ENCODE measurements at places on chromosomes 1 and 21.

GRCh38 chr1:112956544-112957132, 642 bp upstream of the SLC16A1 start:
- peak; percentile 11 for DNase-seq

DNA sequence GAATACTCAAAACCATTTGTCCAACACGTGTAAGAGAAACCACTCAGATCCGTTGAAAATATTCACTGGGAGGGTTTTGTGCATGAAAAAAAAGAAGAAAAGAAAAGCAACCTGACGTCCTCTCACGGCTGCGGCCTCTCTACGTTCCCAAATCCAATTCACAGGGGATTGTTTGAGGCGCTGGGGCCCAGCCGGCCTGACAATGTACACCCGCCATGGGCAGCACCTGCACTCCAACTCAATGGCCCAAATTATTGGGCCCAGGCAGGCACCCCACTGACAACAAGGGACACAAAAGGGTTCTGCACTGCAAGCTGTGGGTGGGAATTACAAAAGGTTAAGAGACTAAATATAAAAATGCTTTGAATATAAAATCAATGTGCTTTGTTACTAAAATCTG, 41.5 kb downstream of the MORN1 start:
- no peak for DNase-seq

DNA sequence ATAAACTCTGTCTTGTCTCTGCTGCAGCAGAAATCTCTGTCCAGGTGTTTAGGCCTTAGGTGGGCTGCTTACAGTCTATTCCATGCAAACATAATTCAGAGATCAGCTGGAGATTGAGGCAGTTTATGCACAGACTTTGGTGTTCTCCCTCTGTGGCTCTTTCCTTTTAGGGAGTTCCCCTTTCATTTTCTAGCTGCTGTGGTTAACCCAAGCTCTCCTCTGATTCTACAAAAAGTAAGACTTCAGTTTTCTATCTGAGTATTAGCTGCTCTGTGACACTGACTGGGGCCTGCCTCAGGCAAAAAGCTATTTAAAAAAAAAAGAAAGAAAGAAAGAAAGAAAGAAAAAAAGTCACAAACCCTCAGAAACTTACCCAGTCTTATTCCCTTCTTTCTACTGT, 211.1 kb downstream of the CAMTA1 start:
- no peak for DNase-seq

GRCh38 chr1:119052267-119052666, 64.1 kb upstream of the TBX15 start:
- DNase-seq, result no peak

DNA sequence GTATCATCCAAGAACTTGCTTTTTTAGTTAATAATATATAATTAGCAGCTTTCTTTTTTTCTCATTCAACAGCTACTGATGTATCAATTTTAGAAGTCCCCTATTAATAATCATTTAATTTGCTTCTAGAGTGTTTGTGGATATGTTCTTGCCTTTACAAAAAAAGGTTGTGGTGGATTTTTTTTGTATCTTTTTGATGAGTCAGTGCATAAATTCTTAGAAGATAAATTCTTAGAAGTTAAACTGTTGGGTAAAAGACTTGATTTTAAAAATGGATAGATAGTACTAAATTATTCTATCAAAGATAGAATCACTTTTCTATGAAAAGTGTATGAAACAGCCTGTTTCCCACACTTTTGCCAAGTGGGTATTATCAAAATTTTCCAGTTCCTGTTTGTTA, 11.9 kb downstream of the FGGY start:
- no peak for DNase-seq

- no peak for DNase-seq
These were observed 55.0 kb upstream of the RGS5 start for GRCh38 chr1:163257763-163258162.

DNA sequence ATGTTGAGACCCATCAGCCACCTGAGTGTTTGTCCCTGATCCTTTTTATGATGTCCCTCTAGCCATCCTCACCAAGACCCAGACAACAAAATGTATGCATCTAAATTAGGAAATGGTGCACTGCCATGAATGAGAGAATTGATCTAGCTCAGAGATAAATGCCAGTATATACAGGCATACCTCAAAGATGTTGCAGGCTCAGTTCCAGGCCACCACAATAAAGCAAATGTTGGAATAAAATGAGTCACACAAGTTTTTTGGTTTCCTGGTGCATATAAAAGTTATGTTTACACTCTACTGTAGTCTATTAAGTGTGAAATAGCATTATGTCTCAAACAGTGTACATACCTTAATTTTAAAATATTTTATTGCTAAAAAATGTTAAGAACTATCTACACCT, 63.9 kb downstream of the CHIA start:
- no peak for DNase-seq

- no peak for DNase-seq
These were observed 85.5 kb downstream of the RIPK4 start for GRCh38 chr21:41681348-41681801.

DNA sequence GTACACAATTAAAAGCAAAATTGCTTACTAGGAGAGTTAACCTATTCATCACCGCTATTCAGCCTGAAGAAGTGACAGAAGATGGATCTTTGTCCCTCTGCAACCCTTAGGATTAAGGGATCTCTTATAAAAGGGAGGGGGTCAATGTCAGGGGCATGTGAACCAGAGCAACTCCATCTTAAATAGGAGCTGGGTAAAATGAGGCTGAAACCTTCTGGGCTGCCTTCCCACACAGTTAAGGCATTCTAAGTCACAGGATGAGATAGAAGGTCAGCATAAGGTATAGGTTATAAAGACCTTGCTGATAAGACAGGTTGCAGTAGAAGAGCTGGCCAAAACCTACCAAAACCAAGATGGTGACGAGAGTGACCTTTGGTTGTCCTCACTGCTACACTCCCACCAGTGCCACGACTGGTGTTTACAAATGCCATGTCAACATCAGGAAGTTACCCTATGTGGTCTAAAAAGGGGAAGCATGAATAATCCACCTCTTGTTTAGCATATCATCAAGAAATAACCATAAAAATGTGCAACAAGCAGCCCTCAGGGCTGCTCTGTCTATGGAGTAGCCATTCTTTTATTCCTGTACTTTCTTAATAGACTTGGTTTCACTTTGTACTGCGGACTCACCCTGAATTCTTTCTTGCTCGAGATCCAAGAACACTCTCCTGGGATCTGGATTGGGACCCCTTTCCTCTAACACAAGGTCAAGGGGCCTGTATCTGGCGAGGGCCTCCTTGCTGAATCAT, 35.3 kb upstream of the NEK2 start:
- no peak for DNase-seq

- peak; percentile 72 for DNase-seq
These were observed 44.5 kb upstream of the CRNN start for GRCh38 chr1:152458384-152459185.

GRCh38 chr1:156476501-156477298, 23.9 kb downstream of the MEF2D start:
- no peak for DNase-seq

DNA sequence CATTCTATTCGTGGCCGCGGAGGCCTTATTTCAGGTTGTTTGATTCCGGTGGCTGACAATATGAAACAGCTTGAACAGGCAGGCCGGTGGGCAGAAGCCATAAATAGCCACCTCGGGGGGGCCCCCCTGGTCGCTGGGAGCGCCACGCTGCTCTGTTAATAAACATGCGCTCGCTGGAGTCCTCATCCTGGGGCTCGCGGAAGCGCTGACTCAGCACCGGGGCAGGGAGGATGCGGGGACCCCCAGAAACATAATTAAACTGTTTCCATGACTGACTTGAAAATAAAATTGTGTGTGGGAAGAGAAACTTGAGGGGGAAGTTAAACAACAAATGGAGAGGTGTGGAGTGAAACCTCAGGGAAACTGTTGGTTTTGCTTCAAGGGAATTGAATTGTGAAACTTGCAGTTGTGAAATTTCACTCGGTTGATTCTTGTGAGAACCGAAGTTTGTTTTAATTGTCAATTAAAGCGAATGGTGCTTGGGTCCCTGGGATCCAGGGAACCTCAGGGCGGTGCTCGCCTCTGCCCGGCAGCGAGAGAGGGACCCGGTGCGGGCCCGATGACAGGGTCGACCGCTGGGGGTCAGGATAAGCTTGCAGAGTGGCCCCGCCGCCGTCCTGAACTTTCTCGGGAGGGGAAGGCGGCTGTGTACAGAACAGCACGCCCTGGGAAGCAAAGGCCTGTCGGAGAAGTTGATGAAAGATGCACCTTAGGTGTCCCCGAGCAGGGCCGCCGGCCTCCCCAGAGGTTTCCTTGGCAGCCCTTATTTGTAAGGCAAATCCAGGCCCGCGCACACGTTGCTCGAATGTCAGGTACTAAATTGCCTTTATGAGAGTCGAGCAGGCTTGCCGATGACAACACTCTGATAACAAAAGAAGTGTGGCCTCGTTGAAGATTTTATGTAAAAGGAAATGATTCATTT, 176.9 kb upstream of the LMO4 start:
- no peak for DNase-seq

GRCh38 chr1:248851390-248851789, 7.5 kb downstream of the ZNF692 start:
- no peak for DNase-seq

GRCh38 chr1:225896937-225897549, 8.1 kb upstream of the LEFTY1 start:
- DNase-seq, result peak; percentile 44

GRCh38 chr1:89545264-89546038, 20.8 kb downstream of the LRRC8B start:
- no peak for DNase-seq

GRCh38 chr1:116686723-116687352, 19.3 kb upstream of the IGSF3 start:
- no peak for DNase-seq

GRCh38 chr1:12597792-12598191, 20.2 kb downstream of the DHRS3 start:
- no peak for DNase-seq

GRCh38 chr1:99843760-99844159, 6.4 kb upstream of the AGL start:
- DNase-seq, result no peak

DNA sequence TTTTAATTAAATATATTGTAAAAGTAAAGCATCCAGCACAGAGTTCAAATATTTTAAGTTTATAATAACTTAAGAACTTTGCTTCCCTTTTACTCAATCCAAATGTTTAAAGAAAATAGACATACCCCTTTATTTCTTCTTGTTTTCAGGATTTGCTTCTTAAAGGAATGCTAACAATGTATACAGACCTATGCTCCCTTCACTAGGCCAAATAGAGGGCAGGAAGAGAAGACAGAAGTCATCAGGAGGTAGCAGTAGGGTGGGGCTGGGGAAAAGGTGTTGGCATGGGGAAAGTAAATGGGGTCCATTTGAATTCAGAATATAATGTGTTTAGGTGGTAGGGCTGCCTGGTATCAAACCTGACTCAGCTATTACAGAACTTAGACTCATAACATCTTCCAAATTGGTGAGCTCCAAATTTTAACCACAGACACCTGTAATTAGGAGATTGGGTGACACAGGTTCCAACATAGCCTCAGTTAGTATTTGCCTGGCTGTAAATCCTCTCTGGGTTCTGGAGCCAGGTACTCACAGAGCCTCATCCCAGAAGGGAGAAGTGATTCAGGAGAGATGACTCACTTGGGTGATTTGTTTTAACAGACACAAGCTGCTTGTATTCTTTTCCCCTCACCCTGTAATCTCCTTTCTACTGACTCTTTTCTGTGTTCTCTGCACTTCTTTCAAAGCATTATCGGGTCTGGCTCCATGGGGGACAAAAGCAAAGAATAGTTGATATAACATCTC, 60.1 kb upstream of the DUSP10 start:
- no peak for DNase-seq

DNA sequence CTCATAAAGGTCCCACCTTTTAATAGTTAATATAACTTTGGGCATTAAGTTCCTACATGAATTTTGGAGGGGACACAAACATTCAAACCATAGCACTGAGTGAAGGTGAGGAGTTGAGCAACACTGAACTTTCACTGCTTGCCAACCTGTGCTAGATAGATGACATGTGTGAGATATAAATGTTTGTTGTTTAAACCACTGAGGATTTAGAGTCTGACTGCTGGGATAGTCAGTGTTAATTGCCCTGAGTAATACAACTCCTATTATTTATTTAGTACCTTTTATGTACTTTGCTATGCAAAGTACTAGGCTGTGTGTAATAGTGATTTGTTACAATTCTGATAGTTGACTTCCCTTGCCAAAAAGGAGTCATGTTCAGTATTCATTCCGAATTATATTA, 32.4 kb upstream of the SLC16A1 start:
- DNase-seq, result no peak

DNA sequence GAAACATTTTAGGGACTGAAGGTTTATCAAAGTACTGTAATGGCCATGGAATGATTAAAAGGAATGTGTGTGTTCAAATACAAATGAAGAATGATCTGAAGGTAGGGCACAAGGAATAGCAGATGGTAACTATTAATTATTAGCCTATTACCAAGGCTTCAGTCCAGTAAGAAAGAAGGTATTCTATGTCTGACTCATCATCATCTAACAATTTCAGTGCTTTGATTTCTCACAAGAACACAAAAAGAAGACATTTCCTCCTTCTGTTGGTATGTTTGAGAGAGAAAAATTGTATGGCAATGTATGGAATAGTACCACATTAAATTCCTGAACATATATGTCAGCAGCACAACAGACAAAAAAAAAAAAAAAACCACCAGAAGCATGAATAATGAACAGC, 57.5 kb downstream of the TYW3 start:
- DNase-seq, result no peak

- DNase-seq, result no peak
These were observed 78.1 kb upstream of the COX20 start for GRCh38 chr1:244757091-244757939.

DNA sequence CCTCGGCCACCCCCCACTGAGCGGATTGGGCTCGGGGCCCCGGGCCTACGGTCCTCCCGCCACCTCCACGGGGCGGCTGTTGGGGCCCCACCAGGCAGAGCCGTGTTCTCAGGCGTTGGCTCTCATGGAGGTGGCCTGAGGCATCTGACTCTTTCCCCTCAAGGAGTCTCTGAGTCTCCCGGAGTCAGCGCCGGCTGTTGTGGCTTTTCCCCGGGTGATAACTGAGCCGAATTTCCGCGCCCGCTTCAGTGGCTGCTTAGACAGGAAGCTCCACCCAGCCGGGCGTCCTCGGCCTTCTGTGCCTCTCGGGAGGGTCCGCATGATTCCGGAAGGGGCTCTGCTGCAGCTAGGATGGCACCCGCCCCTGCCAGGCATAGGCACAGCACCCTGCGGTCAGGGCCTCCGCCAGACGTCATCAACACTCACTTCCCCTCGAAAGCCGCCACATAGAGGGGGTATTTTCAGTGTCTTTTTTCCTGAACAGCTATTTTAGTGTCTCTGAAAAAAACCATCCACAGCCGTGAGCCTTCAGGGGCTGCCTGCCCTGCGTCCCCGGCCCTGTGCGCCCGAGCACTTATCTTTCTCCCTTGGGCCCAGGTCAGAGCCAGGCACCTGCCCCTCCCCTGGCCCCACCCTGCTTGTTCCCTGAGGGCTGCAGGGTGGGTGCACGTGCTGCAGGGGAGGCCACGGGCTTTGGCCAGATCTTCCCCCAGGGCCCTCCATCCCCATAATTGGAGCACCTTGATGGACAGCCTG, 72.9 kb downstream of the SKI start:
- peak; percentile 56 for DNase-seq

GRCh38 chr1:24932284-24932683, 2.2 kb upstream of the RUNX3 start:
- no peak for DNase-seq
